ENCODE measurements at places on chromosomes 13 and 19.

DNA sequence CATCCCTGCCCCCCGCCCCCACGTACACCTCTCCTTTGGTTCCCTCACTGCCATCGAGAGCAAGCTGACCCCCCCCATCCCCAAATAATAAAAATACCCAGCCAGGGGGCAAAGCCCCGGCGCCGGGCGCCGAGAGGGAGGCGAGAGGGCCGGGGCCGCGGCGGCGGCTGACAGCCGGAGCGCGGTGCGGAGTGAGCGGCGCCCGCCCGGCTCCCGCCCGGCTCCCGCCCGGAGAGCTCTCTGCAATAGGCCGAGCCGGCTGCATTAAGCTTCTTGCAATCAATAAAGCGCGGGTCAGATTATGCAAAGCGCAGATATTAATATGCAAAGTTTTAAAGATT, 40.9 kb downstream of the DEDD2 start:
- peak; percentile 81 for DNase-seq

GRCh38 chr19:8609279-8610040, 1.1 kb downstream of the ADAMTS10 start:
- DNase-seq: no peak

DNA sequence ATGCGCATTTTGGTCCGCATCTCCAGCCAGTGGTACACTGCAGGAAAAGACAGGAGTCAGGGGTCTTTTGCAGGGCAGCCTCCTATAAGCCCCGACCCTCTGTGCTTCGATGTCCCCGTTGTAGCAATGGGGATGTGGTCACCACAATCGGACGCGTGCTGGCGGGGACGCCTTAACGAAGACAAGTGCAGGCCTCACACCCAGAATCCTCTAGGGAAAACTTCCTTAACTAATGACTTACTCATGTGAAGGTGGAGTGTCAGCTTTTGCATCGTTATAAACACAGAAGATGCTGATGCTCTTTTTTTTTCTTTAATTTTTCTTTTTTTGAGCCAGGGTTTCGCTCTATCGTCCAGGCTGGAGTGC, 22.1 kb downstream of the VASP start:
- no peak for DNase-seq

DNA sequence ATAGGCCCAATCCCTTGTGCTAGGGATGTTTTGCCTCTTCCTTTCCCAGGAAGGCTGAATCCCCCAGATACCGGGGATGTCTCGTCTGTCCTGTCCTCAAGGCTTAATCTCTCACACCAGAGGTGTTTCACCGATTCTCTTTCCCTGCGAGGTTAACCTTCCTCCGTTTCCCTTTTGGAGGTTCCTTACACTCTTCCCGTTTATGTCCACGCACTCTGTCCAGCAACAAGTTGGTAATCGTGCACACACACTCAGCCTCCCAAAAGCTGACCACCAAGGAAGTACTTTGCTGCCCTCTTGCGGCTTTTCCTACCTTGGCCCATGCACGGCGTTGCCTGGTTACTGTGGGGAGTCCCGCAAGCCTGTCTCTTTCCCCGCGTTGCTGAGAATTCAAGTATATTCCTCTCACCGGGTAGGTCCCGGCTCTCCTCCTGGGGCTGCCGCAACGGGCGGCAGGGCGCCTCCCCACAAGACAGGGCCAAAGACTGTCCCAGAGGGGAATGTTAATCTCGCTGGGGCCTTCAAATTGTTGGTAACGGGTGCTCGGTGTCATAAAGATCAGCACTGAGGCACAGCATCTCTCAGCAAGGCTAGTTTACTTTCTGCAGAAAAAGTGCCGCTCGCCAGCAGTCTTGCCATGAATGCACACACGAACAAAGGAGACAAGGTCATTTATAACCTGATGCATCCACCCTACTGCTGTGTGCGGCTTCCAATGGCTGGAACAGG, 36.7 kb upstream of the CD177 start:
- DNase-seq: no peak

DNA sequence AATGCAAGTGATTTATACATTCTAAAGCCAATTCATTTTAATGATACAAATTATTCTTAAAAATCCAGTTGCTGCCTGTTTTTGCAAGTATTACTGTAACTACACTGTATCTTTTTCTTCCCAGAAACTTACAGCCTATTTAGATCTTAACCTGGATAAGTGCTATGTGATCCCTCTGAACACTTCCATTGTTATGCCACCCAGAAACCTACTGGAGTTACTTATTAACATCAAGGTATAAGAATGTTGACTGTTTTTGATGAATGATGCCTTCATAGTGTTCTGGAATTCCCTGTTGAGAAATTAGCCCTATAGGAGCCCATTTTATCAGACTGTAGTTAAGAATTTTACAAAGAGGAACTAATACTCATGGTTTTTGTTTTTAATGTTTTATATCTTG, 25.0 kb downstream of the ITM2B start:
- no peak for DNase-seq

GRCh38 chr19:31578326-31578725, 229.1 kb upstream of the TSHZ3 start:
- DNase-seq: no peak

DNA sequence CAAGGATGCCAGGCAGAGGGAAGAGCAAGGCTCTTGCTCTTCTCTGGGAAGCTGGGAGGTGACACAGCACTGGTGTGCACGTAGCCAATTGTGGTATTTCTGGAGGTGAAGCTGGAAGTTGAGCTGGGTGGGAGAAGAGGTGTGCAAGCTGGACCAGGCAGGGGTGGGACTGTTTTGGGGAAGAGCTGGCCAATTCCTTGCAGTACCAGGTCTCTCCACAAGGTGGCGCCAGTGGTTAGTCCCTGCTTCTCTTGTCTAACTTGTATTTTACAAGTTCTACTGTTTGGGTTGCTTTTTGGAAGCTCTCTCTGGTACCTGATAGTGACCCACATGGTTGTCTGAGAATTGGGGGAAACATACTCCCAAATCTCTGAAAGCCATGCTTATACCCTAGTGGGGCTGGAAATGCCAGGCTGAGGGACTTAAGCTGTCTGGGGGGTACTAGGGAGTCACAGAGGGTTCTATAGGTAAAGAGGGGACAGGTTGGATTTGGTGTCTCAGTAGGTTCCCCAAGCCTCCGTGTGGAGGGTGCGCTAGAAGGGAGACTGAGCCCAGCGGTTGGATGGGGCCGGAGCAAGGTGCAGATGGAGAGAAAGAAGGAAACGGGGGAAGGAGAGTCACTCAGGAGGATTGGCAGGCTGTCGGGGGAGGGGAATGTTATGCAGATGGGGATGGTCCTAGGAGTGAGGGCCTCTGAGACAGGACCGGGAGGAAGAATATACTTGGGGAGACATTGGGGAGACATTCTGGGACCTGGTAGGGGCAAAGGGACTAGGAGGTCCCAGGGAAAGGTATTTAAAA, 3.0 kb downstream of the HPN start:
- no peak for DNase-seq

DNA sequence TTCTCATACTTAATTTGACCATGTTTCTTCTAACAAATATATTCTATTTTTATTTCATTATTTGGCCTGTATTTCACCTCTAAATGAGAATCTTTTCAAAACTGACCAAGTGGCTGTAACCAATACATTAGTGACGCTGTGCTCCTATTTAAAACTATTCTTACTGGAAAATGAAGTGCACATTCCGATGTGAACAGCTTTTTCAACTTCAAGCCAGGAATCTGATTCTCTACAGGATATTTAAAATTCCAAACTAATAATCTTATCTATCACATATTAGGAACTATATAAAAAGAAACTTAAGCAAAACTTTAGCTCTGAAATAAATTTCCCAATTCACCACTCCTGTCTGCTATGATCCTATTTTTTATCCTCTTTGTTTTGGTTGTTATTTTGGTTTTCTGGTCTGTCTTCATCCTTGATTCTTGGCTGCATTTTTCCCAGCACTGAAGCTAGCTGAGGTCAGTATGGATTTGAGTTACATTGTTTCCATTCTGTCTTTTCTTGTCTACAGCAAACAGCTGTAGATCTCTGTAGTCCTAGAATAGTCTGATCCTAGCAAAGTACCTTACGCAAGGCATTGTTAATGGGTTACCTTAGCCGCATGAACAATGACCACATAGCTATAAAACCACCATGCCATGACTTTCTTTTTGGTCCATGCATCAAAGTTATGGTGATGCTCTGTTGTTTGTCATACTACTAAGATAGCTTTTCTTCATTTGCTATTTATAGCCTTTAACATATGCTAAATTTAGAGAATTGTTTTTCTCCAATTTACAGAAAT, 748.6 kb upstream of the SPRY2 start:
- no peak for DNase-seq

- no peak for DNase-seq
Measured at GRCh38 chr13:51922771-51923480, 61.2 kb downstream of the CCDC70 start.

DNA sequence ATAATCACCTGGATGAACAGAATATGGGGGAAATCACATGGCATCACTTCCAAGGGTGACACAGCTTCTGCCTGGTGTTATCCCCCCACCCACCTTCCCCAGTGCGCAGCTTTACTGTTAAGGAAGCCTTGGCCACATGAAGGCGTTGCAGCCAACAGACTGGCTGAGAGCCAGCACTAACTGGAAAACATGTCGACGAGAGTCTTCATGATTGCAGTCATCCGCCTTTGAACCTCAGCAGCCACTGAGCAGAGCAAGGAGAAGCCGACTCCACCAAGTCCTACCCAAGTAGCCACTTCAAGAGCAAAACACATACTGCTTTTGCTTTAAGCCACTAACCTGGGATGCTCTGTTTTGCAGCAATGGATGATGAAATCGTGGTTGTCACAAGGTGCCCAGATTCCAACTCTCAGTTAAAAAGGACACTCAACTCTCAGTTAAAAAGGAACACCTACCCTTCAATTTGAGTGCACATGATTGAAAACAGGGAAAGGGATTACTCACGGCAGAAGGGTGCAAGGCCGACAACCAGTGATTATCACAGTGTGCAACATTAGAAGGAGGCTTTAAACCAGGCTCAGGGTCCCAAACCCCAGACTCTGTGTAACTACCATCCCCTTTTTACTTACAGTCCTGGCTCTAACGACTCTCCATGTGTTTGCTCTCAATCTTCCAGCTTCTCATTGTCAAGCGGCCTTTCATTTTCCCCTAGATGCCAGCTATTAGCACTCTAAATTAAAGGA, 149.1 kb downstream of the KLF12 start:
- no peak for DNase-seq

- DNase-seq: no peak
Measured at GRCh38 chr19:33434886-33435705, 61.6 kb downstream of the CEBPG start.

GRCh38 chr19:39190768-39191167, 6.0 kb upstream of the NCCRP1 start:
- no peak for DNase-seq

GRCh38 chr13:28981530-28981929, 161.4 kb downstream of the MTUS2 start:
- no peak for DNase-seq

- peak; percentile 6 for DNase-seq
Measured at GRCh38 chr13:24226762-24227161, 66.2 kb downstream of the SPATA13 start.

GRCh38 chr13:75299913-75300862, 181.8 kb downstream of the TBC1D4 start:
- no peak for DNase-seq

DNA sequence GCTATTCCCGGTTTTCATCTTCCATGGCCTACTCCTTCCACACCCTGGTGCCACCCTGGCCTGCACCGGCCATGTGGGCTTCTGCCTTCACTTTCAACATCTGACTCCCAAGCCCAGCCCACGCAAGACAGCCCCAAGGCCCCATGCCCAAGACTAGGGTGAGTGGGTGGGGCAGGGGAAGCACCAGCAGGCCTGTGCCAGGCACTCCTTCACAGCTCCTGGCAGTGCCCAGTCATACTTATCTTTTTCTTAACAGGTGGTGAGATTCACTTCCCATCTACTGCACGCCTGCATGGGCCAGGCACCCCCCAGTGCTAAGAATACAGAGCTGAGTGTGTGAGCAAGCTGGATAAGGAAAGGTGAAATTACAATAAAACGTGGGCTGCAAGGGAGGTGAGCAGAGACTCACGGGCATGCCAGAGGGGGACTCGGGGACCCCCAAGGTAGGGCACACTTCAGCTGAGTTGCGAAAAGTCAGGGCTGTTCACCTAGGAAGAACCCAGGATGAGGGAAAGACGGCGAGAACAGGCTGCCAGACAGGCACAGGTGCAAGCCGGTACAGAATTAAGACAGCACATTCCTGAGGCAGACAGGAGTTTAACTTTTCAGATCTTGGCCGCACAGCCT, 55.7 kb downstream of the COL4A1 start:
- DNase-seq: no peak

- no peak for DNase-seq
Measured at GRCh38 chr13:72726726-72727416, 558 bp downstream of the MZT1 start.

- peak; percentile 80 for DNase-seq
Measured at GRCh38 chr19:48398375-48399235, 5.1 kb downstream of the GRIN2D start.

DNA sequence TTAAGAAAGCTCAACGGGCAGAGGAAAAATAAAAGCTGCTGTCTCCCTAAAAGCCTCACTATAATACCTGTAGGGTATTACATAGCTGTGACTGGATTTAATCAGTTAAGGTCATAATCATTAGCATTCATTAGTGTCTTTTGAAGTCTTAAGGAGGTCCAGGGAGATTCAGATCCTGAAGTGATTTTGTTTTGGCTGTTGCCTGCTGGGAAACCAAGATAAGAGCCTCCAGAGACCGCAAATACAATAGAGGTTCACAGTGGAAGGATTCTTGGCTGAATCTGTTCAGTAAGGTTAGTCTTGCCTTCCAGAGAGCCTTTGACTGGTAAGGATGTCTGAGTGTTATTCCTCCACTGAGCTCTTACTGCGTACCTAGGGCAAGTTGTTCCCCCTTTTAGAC, 54.0 kb upstream of the TNFRSF19 start:
- DNase-seq: no peak

DNA sequence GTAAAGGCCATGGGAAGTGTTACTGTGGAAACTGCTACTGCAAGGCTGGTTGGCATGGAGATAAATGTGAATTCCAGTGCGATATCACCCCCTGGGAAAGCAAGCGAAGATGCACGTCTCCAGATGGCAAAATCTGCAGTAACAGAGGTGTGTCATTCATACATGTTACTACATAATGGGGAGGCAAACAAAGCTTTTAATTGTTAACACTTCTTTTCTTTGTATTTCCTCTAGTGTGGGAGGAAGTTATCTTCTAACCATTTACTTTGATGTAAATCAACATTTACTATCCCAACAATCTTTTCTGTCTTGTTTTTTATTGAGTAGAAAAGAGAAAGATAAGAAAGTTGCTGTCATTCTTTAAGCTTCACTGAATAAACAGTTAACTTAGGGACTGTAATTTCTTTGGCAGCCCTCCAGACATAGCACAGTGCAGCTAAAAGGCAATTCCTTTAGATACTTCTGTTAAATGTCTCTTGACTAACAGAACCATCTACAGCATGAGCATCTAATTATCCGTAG, 126.9 kb downstream of the ITGBL1 start:
- no peak for DNase-seq

DNA sequence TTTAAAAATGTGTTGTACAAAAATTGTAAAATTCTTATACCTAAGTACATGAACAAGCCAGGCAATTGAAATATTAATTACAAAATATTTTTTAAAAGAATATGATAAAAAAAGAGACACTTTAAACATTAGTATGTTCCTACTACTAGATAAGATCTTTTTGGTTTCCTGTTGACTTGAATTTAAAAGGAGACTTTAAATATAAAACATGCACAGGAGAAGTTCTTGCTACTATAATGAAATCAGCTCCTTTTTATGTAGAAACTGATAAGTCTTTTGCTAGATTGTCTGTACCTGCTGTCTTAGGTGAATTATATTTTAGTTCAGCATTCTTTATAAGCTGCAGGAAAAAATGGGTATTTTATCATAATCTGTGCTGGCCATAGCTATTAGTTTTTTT, 140.2 kb downstream of the TNFSF13B start:
- DNase-seq: no peak

Measured in NCI-H510A (cell line).